ENCODE measurements at places on chromosomes 7 and 10. TPM values are rescaled to one million over a fixed set of nuclear protein-coding genes. Genes with fewer than 3 reads are reported as not detected.

PDE6C gene
- 0.09 TPM for polyA plus RNA-seq

SMO gene
- polyA plus RNA-seq: 1.0 TPM

ERVW-1 gene
- 1.5 TPM for polyA plus RNA-seq

TLX1 gene
- polyA plus RNA-seq: not detected

FAS gene
- polyA plus RNA-seq: not detected

CDC14C gene
- not detected for polyA plus RNA-seq

OR6V1 gene
- polyA plus RNA-seq: 1.2 TPM

XRCC2 gene
- 0.75 TPM for polyA plus RNA-seq

PPP1R3C gene
- 19.3 TPM for polyA plus RNA-seq

GARIN1A gene
- 0.17 TPM for polyA plus RNA-seq
